ENCODE measurements at places on chromosomes 2 and 18. TPM values are rescaled to one million over a fixed set of nuclear protein-coding genes. Genes with fewer than 3 reads are reported as not detected.

- H3K36me3 ChIP-seq, result peaks cover 11% of the 10 kb centered on the region
- no peak overlapping the region for H3K27ac ChIP-seq
- peaks cover 5% of the 10 kb centered on the region for H3K4me1 ChIP-seq
- no peak overlapping the region for H3K4me3 ChIP-seq
- no peaks in the 10 kb centered on the region for H3K27me3 ChIP-seq
Measured at GRCh38 chr2:63651356-63651755, 62.6 kb downstream of the MDH1 start.

- H3K4me3 ChIP-seq, result no peak overlapping the region
- no peaks in the 10 kb centered on the region for H3K4me1 ChIP-seq
- H3K27me3 ChIP-seq, result no peaks in the 10 kb centered on the region
- H3K27ac ChIP-seq, result no peak overlapping the region
- no peaks in the 10 kb centered on the region for H3K36me3 ChIP-seq
- DNase-seq, result no peak
Measured at GRCh38 chr2:76391678-76392077, 681.0 kb upstream of the GCFC2 start.

- H3K36me3 ChIP-seq, result no peaks in the 10 kb centered on the region
- H3K27ac ChIP-seq, result no peak overlapping the region
- no peak for DNase-seq
- H3K27me3 ChIP-seq, result no peaks in the 10 kb centered on the region
- no peak overlapping the region for H3K4me3 ChIP-seq
- H3K4me1 ChIP-seq, result no peaks in the 10 kb centered on the region
Measured at GRCh38 chr2:191078165-191078867, 64.3 kb upstream of the STAT1 start.

- peaks cover 5% of the 10 kb centered on the region for H3K27me3 ChIP-seq
- H3K27ac ChIP-seq, result no peak overlapping the region
- no peak for DNase-seq
- H3K4me1 ChIP-seq, result peaks cover 1% of the 10 kb centered on the region
- no peaks in the 10 kb centered on the region for H3K36me3 ChIP-seq
Measured at GRCh38 chr18:65721619-65722018, 29.2 kb upstream of the CDH7 start.

Gene DUSP11
- 20.8 TPM for total RNA-seq

Gene COL4A3
- not detected for total RNA-seq

Gene PJVK
- total RNA-seq, result 2.0 TPM

All from glutamatergic neuron (in vitro differentiated cells).